ENCODE measurements at places on chromosomes 11 and 22.

DNA sequence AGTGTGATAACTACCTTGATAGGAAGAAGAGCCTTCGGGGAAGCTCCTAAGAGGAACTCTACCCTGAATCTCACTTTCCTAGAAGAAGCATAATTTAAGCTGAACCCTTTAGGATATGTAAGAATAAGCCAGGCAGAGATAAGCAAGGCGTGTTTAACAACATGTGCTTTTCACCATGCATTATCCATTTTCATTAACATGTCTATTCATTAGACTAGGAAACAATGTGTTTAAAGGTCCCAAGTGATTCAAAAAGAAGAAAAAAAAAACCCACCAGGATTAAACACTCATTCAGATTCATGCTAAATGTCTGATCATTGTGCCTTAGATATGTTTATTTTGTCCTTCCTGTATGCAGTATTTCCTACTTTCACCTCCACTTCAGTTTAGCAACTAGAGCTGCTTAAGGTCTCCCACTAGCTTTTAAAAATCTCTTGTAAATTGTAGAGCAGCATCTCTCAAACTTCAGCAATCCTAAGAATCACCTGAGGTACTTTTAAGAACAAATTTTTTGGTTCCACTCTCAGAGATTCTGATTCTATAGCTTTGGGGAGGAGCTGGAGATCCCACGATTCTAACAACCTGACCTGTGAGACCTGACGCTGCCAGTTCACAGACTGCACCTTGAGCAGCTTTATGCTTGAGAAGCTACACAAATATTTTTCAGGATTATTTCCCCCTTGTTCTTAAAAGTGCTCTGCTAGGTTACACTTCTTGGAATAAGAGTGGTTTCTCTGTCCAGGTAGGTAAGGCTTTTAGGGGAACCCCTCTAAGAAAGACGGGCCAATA lies 955.4 kb upstream of the CCDC90B start:
- DNase-seq: no peak

DNA sequence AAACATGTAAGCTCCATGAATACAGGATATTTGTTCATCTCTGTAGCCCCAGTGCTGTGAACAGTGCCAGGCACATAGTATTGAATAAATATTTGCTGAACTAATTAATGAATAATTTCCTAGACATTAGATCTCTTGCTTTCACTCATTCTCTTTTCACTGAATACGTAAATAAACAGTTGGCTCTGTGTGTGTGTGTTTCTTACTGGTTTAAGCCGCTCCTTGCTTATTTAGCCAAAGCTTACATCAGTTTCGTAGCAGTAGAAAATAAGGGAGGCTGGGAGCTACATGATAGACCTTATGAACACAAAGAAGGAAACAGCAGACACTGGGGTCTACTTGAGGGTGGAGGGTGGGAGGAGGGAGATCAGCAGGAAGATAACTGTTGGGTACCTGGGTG lies 17.2 kb downstream of the KREMEN1 start:
- DNase-seq: no peak

DNA sequence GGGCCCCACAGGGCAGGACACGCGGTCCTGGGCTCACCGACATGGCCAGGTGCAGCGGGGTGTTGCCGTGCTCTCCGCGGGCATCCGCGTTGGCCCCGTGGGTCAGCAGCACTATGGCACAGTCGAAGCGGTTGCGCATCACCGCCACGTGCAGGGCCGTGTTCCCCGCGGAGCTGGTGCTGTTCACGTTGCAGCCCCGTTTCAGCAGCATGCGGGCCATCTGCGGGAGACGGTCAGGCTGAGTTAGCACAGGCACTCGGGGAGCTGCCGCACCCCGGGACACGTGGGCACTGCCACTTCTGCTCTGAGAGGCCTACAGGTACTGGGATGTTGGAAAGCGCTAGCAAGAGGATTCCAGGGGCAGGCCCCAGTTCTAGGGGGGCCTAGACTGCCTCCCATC lies 22.3 kb upstream of the BAIAP2L2 start:
- no peak for DNase-seq

DNA sequence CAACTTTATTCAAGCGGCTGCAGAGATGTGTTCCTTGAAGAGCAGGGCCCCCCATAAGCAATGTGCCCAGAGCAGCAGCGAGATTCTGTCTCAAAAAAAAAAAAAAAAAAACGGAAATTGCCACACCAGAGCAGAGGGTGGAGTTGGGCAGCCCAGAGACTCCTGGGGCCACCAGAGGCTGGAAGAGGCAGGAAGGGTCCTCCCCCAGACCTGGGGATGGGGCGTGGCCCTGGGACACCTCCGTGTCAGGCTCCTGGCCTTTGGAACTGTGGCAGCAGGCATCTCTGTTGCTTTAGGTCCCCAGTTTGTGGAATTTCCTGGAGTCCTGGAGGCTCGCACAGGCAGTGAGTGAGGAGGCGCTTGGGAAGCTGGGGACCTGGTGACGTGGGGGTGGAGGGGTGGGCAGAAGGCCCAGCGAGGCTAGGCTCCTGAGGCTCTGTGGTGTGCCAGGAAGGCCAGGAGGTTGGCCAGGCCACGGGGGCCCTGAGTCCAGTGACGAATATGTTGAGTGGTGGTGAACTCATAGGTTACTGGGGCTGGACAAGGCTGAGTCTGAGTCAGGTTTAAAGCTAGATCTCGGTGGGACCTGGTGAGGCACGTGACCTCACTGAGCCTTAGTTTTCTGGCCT lies 735.6 kb downstream of the BRD1 start:
- peak; percentile 67 for DNase-seq

GRCh38 chr11:96373826-96374225 lies 15.9 kb downstream of the CCDC82 start:
- DNase-seq: no peak

DNA sequence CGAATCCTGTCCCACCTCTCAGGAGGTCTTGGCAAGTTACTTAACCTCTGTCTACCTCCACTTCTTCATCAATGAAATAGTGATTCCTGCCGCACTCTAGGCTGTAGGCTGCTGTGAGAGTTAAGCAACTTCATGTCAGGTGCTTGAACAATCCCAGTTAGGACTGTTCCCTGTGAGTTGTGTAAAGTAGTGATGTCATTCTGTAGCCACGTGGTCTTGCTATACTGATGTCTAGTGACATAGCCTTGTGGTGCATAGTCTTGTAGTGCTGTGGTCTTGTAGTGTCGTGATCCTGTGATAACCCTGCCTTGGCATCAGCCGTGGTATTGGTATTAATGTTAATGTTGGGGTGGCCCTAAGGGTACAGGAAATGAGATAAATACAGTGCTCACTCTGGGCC lies 30.3 kb upstream of the PRR5 start:
- DNase-seq: peak; percentile 43

DNA sequence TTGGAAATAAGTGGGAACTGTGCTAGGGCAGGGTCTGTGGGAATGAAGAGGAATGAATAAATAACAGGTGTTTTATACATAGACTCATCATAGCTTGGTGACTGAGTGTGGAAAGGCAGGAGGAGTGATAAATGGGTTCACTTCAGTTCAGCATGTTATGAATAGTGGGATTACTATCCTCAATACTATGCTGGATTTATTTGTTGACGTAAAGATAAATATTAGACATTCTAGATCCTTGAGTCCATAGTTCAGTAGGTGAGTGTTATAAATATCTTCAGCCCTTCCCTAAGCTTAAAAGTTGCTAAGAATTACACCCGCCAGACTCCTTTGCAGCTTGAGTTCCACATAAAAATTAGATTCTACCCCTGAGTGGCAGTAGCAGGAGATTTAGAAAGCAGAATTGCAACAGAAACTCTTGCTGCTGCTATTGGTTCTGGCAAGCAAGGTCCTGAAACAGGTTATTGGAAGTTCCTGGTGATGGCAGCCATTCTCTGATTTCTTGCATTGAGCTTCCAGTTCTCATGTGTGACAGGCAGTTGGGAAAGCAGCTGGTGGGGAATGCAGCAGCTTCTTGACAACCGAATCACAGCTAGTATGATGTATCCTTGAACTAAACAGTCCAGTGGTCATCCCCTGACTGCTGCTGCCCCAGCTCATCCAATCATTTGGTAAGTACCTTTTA lies 1558.9 kb downstream of the FAM181B start:
- no peak for DNase-seq

DNA sequence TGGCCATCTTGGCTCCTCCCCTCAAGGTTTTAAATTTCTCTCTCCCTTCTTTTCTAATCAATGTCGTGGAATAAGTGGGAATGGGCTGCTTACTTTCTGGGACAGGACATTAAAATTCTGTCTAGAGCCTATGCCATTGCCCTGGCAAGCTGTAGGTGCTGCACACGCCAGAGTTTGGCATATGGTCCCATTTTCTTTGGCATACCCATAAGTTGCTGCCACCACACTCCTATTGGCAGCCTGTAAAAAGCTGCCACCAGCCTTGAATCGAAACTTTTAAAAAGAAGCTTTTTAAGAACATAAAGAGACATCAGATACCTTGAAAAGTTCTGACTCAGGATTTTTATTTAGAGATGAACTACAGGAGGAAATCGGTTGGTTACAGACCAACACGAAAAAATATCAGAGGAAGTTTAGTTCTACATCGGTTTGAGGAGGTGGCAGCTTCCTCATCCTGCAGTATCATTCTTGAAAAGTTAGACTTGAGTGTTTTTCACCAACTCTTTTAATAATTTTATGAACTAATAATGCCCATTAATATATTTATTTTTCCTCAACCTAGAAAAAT lies 517.8 kb upstream of the ANO5 start:
- no peak for DNase-seq

DNA sequence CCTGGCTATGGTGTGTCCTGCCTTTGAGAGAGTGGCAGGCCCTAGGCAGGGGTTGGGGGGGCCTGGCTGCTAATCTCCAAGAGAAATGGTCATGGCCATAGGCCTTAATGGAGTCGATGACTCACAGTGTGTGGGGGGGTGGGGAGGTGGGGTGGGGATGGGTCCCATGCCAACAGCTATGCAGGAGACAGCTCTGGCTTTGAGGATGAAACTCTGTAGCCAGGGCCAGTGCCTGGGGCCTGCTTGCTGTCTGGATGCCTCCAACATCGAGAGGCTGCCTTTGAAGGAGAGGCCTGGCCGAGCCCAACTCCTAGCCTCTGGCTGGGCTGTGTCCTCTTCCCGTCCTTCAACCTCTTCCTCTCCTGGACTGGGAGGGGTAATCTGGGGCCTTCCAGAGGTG lies 23.9 kb upstream of the TSPAN18 start:
- DNase-seq: no peak

GRCh38 chr11:35185696-35186095 lies 46.7 kb downstream of the CD44 start:
- no peak for DNase-seq

- DNase-seq: no peak
These were observed 10.6 kb upstream of the SPI1 start for GRCh38 chr11:47388697-47389576.

GRCh38 chr11:119783466-119784400 lies 54.7 kb upstream of the NECTIN1 start:
- peak; percentile 17 for DNase-seq

- no peak for DNase-seq
These were observed 4.2 kb upstream of the PIM3 start for GRCh38 chr22:49956418-49956770.

- DNase-seq: no peak
These were observed 22.8 kb downstream of the PIM3 start for GRCh38 chr22:49983148-49984042.

DNA sequence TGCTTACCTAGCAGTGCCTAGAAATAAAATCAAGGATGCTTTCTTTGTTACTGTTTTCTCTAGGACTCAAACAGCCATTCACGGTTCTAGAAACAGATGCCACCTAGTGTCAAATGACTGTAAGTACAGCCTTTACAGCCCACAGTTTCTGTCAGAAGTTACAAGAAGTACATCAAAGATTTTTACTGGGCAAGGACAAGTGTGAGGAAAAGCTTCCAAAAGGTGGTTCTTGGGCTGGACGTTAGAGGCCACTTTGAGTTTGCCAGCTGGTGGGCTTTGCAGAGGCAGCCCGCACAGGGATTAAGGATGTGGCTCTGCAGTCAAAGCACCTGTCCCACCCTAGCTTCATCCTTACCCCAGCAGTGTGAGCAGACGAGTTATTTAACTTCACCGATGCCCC lies 6.9 kb downstream of the KMT5B start:
- peak; percentile 80 for DNase-seq

GRCh38 chr22:18057568-18058209 lies 20.1 kb upstream of the PEX26 start:
- peak; percentile 30 for DNase-seq

- no peak for DNase-seq
These were observed 217.9 kb upstream of the MTNR1B start for GRCh38 chr11:92751594-92751993.

DNA sequence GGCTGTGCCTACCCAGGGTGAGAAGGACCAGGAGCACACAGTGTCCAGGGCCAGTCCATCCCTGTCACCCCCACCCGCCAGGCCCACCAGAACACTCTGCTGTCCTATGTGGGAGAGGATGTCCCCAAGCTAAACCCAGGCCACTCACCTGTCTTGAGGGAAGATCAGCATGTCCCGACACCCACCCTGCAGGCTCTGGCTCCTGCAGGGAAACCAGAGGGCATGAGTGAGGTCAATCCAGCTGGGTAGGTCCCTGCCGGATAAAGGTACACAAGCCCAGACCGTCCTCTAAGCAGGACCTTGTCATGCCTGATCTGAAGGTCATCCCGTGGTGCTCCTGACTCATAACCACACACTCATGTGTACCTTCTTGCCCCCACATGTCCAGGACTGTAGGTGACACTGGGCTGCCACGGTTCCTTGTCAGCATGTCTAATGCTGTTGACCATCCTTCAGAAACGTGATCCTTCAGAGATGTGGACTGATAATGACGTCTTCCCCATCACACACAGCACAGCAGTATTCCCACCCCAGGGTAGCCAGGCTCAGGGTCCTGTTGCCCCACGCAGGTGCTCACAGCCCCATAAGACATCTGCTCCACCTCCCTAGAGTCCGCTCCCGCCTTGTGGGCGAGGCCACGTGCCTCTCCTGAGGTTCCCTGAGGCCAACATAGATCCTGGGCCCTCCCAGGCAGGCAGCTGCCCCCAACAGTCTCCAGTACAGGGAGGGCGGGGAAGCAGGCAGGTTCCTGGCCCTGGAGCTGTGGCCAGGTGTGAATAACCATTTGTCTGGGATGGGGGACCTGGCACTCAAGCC lies 6.1 kb downstream of the ARVCF start:
- no peak for DNase-seq

GRCh38 chr22:23922921-23923320 lies 28.7 kb downstream of the MIF start:
- peak; percentile 24 for DNase-seq

DNA sequence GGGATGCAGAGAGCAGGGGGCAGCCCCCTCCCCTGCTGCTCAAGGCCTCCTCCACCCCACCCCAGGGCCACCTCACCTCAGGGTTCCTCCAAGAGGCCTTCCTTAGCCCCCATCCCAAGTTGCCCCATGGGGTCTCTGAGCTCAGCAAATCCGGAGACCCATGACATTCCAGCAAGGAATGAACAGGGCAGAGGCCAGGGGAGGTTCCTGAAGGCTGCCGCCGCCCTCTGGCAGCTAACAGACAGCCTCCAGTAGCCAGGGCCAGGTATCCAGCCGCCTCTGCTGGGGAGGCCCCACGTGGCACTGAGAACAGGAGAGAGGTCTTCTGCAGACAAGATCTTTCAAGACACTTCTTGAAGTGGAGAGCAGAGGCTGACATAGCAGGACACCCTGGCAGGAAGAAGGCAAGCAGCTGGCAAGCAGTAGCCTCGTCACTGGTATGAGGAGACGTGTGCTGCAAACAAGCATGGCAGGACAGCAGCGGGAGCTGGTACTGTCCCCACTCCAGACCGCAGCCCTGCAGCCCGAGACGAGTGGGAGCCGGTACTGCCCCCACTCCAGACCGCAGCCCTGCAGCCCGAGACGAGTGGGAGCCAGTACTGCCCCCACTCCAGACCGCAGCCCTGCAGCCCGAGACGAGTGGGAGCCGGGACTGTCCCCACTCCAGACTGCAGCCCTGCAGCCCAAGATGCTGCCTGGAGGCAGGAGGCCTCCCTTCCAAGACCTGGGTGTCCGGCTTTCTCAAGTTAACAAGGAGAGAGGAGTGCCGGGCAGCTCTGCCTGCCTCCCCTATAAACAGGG lies 190.6 kb downstream of the IGLL1 start:
- DNase-seq: no peak
